ENCODE measurements at places on chromosomes 2 and 18.

DNA sequence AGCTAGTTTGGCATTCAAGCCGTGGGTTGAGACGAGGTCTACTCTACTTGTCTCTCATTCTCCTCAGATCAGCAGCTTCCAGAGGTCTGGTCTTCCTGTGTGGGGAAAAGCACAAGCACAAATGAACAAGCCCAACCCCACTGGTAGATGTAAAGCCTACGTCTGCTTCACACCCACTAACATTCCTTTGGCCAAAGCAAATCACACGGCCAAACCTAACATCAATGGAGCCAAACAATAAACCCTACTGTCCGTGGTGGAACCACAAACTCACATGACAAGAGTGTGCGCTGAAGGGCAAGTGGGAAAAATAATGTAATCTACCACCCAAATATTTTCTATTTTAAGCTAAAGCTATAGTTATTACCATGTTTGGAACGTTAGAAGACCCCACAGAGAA lies 179.3 kb upstream of the MGAT5 start:
- no peak for DNase-seq

GRCh38 chr2:144445196-144445595 lies 74.7 kb downstream of the ZEB2 start:
- no peak for DNase-seq

DNA sequence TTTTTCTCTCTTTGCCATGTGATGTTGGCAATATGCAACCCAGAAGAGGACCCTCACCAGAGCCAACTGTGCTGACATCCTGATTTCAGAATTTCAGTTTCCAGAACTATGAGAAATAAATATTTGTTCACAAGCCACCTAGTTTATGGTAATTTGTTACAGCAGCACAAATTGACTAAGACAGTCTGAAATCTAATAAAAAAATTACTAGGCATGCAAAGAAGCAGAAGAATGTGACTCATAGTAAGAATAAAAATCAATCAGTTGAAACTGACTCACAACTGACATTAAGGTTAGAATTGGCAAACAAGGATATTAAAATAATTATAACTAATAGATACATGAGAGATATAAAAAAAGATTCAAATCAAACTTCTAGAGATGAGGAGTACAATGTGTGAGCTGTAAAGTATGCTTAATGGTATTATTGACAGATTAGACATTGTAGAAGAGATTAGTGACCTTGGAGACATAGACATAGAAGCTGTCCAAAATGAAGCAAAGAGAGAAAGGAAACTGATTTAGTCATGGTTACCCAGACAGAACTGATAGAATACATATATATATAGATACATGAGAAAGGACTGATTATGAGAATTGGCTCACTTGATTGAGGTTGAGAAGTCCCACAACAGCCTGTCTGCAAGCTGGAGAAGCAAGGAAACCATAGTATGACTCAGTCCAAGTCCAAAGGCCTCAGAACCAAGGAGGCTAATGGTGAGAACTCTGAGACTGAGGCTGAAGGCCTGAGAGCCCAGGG lies 27.8 kb upstream of the TTC39C start:
- no peak for DNase-seq

DNA sequence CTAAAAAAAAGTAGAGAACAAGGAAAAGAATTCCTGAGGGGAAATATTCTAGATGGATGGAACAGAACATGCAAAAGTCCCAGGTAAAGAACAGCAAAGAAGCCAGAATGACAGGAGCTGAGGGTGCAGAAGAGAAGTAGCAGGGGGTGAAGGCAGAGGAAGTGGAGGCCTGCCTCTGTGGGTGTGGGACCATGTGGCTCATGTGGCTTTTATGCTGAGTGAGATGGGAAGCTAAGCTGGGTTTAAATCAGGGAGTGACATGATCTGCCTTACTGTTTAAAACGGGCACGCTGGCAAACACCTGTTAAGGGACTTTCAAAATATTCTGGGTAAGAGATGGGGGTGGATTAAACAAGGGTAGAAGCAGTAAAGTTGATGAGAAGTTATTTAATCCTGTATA lies 40.0 kb downstream of the GKN2 start:
- DNase-seq: no peak

DNA sequence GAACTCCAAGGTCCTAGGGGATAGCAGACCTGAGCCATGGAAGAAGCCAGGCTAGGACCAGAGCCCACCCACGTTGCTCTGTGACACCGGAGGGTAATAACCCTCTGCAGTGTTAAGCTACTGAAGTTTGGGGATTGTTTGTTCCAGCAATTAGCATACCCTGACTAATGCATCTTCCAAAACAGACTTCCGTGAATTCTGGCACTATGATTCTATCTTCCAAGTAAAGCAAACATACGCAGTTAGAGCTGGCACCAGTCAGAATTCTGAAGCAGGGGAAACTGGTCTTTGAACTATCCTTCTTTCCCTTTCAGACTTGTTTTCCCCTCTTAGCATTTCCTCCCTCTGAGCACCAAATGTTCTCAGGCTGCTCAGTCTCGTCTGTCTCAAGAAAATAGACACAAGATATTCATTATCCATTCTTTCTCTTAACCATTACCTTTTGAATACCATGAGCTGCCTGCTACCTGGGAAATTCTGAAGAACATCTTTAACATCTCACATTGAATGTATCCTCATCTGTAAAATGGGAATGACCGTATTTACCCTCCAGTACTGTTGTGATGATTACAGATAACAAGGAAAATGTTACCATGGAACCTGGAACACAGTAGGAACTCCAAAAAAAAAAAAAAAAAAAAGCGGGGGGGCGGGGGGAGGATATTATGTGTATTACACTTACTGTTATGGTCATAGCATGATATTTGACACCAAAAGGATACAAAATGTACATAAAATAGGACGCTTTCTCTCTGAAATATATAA lies 108.2 kb downstream of the TCF4 start:
- DNase-seq: no peak

DNA sequence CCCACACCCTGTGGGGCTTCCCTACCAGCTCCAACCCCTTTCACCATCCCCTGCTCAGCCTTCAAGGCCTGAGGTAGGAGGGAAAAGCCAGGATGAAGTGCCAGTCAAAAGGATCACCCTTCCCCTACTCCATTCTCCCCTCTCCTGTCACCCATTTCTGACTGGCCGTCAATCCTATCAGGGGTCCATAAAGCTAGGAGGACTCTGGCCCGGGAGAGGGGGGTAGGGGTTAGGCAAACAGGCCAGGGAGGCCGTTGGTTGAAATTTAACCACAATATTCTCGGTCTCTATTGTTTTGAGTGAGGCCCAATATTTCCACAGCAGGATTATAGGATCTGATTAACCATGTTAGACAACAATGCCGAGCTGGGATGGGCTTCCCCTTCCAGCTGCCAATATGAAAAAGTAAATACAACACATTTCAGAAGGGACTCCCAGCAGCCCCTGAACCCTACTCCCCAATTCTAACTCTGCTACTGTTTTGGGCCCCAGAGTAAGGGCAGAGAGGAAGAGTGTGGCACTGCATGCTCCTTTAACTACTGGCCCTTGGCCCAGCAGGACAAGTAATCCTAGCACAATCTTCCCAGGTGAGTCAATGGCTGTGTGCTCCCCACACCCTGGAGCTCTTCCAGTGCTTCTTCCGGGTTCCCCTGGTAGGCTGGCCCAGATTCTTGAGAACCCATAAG lies 10.6 kb upstream of the IHH start:
- no peak for DNase-seq

DNA sequence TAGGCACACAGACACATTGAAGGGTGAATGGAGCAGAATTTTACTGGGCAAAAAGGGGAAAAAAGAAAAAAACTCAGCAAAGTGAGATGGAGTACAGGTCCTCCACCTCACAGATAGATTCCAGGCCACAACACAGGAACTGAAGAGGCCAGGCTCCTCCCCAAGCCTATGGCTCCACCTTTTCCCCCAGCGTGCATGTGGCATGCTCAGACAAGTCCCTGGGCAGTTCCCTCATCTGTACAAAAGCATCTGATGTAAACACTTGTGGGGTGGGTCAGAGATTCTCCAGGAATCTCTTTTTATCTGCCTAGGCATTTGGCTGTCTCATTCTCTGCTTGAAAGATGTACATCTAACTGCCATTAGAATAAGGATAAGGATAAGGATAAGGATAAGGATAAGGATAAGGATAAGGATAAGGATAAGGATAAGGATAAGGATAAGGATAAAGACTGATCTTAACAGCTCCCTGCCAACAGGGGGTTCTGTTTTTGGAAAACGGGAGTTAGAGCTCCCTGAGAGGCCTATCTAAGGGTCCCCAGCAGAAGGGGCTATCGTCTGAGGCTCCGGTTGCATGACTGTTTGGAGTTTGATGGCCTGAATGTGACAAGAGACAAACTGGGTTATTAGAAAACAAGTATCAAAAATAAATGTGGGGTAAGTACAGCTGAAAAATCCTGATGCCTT lies 17.2 kb upstream of the ASXL3 start:
- DNase-seq: no peak

DNA sequence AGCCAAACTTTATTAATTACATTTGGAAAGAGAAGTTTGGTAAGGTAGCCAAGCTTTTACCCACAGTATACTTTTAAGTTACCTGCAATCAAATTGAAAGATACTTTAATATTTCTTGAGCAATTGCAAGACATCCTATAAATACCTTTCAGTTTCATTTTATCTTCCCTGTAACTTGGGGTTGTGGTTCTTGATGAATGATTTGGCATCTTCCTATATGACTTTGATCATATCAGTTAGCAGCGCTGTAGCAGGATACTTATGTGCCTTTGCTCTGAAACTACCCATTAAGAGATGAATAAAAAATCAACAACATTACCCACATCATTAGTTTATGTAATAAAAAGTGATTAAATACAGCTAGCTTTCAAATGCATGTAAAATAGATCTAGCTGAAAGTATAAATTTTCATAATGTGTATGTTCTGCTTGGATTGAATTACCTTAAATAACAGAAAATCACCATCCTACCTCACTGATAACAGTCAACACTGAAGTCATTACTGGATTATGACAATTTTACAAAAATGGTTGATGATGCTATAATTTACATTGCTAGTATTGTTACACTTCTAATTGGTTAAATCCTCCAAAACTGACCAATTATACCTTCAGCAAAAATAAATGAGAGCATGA lies 50.4 kb downstream of the MMADHC start:
- no peak for DNase-seq

GRCh38 chr2:71710367-71711132 lies 257.2 kb downstream of the DYSF start:
- no peak for DNase-seq

- DNase-seq: no peak
Observed at GRCh38 chr2:1891147-1891546, 146.8 kb upstream of the PXDN start.

DNA sequence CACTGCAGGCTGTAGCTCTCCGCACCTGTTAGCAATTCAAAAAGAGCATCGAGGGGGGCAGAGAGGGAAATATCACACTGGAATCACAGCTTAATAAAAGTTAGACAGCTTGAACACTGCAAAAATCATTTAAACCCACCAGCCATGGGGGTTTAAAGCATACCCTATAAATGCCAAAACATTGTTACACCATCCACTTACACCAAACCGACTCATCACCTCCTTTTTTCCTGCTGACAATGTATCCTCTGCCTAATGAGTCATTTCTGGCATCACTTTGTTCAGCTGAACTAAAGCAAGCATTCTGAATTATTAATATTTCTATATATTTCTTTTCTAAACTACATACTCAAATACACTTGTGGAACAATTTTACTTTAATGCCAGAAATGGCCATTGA lies 21.6 kb downstream of the MC4R start:
- DNase-seq: no peak

DNA sequence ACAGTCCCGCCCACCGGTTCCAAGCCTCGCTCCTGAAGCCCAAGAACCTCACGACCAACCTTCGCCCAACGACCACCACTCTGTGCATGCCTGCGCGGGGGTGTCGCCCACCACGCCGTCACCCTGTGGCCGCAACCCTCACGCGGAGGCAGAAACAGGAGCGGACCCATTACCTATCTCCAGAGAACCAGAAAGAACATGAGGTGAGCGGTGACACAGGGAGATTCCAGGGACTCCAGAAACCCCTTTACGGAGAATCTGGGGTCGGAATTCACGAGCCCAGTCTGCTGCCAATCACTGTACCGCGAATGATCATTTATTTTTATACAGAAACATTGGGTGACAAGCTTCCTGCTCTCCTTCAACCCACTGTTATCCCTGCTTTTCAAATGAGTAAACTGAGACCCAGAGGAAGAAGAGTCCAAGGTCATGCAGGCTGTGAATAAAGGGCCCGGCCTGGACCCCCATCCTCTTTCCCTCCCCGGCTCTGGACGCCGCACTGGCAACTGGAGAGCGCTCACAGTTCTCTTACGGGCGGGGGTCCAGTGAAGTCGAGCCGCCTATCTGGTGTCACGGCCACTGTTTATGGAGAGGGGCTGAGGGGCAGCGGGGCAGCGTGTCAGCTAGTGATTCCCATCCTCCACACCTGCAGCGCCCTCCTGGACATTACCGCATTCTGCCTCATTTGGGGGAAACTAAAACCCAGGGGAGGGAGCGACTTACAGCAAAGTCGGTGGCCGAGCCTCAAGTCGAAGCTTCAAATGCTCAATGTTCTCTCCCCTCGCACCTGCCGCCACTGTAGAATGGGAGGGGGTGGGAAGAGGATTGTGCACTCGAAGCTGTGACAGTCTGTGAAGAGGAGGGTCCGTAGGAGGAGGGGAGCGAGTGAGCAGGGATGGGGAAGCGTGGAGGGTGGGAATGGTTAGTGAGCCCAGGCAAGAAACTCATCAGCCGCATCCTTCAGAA lies 723 bp upstream of the SLC30A3 start:
- no peak for DNase-seq

- DNase-seq: no peak
Observed at GRCh38 chr2:153394247-153394646, 84.3 kb downstream of the RPRM start.

GRCh38 chr2:198321522-198322088 lies 517.2 kb downstream of the PLCL1 start:
- DNase-seq: no peak

GRCh38 chr2:144325086-144325485 lies 194.8 kb downstream of the ZEB2 start:
- DNase-seq: no peak

DNA sequence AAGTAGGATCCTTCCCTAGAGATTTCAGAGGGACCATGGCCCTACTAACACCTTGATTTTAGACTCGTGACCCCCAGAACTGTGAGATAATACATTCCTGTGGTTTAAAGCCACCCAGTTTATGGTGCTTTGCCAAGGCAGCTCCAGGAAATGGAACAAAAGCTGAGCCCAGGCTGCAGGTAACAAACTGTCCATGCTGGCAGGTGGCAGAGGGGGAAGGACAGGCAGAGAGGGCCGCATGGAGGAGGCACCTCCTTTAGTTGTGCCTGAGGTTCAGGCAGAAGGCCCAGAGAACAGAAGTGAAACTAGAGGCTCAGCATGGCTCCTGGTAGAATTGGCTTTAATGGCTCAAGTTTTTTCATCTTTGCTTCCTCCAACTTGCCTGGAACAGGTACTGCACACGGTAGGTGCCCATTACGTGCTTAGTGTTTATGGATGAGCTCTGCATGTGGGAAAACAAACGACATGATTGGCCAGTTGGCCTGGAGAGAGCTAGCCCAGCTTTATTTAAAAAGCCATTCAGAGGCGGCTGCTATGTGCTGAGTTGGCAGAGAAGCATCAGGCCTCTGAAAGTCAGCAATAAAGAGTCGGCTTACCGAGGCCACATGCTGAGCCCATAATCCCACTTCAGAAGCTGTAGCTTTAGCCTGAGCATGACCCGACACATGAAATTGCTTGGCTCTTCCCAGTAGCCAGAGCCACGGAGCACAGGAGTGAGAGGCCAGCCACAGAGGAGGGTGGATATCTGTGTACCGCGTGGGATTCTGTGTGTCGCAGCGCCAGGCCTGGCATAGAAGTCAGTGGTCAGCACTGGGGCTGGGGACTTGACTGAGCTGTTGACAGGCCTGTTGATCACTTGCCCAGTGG lies 36.5 kb downstream of the HS1BP3 start:
- no peak for DNase-seq

- no peak for DNase-seq
Observed at GRCh38 chr2:173631127-173631460, 276.4 kb downstream of the CDCA7 start.
